ENCODE measurements at places on chromosomes 7 and 10. TPM values are rescaled to one million over a fixed set of nuclear protein-coding genes. Genes with fewer than 3 reads are reported as not detected.

The TAF5 gene
- total RNA-seq, result 16.3 TPM

DNA sequence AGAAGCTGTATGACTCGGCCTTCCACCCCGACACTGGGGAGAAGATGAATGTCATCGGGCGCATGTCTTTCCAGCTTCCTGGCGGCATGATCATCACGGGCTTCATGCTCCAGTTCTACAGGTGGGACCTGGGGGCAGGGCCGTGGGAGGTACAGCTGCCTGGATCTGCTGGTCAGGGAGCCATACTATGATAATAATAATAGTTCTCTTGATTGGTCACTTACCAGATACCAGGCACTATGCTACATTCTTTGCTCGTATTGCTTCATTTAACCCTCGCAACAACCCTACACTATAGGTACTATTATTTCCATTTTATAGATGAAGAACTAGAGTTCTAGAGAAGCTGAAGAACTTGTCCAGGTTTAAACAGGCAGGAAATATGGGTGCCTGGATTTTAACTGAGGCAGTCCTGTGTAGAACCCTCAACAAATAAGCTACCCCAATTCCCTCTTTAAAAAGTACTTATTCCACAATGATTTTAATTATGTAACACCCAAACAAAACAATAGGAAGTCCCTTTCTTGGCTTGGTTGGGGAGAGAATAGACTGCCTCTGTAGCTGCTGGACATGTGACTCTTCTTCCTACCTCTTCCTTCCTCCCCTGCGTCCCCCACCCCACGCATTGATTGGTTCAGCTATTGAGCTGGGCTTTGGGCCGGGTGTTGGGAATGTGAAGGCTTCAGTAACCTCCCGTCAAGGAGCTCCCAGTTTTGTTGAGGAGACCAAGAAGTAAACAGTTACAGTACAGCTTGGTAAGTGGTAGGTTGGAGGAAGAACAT, 12.8 kb downstream of the SFXN2 start:
- peaks cover 19% of the 10 kb centered on the region for H3K36me3 ChIP-seq
- no peaks in the 10 kb centered on the region for H3K4me1 ChIP-seq
- H3K27ac ChIP-seq, result no peak overlapping the region

The C7orf33 gene
- not detected for total RNA-seq

GRCh38 chr10:71765176-71765904, 8.0 kb downstream of the VSIR start:
- peaks cover 32% of the 10 kb centered on the region for H3K36me3 ChIP-seq
- no peak for DNase-seq
- H3K4me3 ChIP-seq, result no peak overlapping the region
- peak overlapping the region; percentile 98 for H3K27ac ChIP-seq
- H3K4me1 ChIP-seq, result peaks cover 92% of the 10 kb centered on the region

DNA sequence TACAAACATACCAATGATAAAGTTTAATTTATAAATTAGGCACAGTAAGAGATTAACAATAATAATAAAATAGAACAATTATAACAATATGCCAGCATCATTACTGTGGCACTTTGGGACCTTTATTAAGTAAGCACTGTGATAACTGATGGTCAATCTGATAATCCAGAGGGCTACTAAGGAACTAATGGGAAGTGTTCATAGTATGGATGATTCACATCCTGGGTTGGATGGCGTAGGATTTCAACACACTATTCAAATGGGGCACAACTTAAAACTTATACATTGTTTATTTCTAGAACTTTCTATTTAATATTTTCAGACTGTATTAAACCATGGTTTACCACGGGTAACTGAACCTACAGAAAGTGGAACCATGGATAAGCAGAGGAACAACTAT, 90.8 kb downstream of the KIF20B start:
- H3K27ac ChIP-seq, result no peak overlapping the region
- no peaks in the 10 kb centered on the region for H3K4me1 ChIP-seq
- H3K36me3 ChIP-seq, result no peaks in the 10 kb centered on the region
- peaks cover 8% of the 10 kb centered on the region for H3K27me3 ChIP-seq
- no peak for DNase-seq

- DNase-seq, result no peak
- no peak overlapping the region for H3K27ac ChIP-seq
- no peaks in the 10 kb centered on the region for H3K36me3 ChIP-seq
- no peaks in the 10 kb centered on the region for H3K27me3 ChIP-seq
- no peak overlapping the region for H3K4me3 ChIP-seq
These were observed 55.3 kb downstream of the PPP1R9A start for GRCh38 chr7:94962661-94963060.

The NOLC1 gene
- 182 TPM for total RNA-seq

The PFKFB3 gene
- 87.7 TPM for total RNA-seq

DNA sequence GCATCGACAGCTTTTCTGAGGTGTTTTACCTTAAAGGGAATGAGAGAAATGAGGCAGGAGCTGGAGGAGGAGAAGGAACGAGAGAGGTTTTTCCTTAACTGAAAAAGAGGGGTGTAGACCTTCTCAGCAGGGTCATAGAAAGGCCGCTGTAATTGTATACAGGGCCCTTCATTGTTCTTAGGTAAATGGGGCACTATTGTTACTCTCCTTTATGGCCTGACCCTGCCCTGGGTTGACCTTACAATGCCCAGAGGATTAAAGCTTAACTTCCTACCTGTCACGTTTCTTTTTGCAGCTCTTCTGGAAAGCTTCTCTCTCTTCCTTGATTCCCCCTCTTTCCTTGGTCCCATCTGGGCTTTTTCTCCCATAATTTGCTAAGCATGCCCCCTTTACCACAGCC, 13.7 kb upstream of the PDLIM1 start:
- H3K4me1 ChIP-seq, result no peaks in the 10 kb centered on the region
- no peaks in the 10 kb centered on the region for H3K36me3 ChIP-seq
- no peak overlapping the region for H3K27ac ChIP-seq
- no peak overlapping the region for H3K4me3 ChIP-seq

DNA sequence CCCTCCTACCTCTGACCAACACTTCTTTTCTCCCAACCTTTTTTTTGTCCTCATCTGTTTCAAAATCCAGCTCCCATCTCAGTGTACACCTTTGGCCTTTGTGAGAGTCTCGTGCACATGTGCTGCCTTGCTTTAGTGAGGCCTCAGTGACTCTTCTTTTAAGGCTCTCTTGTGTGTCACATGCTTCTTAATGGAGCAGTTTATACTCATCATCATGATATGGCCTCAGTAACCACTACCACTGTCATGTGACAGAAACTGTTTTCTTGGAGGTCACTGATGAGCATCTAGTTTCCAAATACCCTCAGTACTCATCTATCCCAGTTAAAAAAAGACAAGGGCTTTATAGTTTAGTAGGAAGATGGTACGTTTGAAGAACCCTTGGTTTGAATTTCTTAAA, 8.1 kb upstream of the ARHGAP22 start:
- H3K27ac ChIP-seq, result no peak overlapping the region
- H3K27me3 ChIP-seq, result peaks cover 34% of the 10 kb centered on the region
- H3K36me3 ChIP-seq, result no peaks in the 10 kb centered on the region
- no peaks in the 10 kb centered on the region for H3K4me1 ChIP-seq
- H3K4me3 ChIP-seq, result no peak overlapping the region
- DNase-seq, result no peak

DNA sequence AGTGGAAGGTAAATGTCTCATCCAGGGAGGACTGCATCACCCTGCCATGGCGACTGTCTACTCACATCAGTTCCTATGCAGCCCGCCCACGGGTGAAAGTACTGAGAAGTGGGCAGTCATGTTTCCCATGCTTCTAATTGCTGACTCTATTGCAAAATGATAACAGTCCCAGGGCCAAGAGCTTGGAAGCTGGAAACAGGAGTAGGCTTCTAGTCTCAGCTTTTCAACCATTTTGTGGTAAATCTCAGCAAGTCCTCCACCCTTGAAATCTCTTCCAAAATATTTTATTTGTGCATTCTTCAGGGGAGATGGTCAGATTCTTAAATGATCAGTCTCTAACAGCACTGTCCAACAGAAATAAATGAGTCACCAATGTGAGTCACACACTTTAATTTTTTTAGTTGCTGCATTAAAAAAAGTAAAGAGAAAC, 48.1 kb upstream of the TARP start:
- no peak overlapping the region for H3K4me3 ChIP-seq
- no peaks in the 10 kb centered on the region for H3K36me3 ChIP-seq
- H3K27ac ChIP-seq, result peak overlapping the region; percentile 41
- peak; percentile 35 for DNase-seq

GRCh38 chr10:11758527-11759236, 16.5 kb downstream of the ECHDC3 start:
- H3K4me1 ChIP-seq, result peaks cover 5% of the 10 kb centered on the region
- H3K27me3 ChIP-seq, result no peaks in the 10 kb centered on the region
- DNase-seq, result no peak
- no peaks in the 10 kb centered on the region for H3K36me3 ChIP-seq

The GHRHR gene
- total RNA-seq, result not detected

- no peak overlapping the region for H3K27ac ChIP-seq
- H3K4me3 ChIP-seq, result no peak overlapping the region
- no peaks in the 10 kb centered on the region for H3K36me3 ChIP-seq
- H3K4me1 ChIP-seq, result peaks cover 2% of the 10 kb centered on the region
- DNase-seq, result peak; percentile 29
These were observed 223.6 kb downstream of the GATA3 start for GRCh38 chr10:8278099-8278498.

- DNase-seq, result no peak
- peaks cover 13% of the 10 kb centered on the region for H3K36me3 ChIP-seq
- no peak overlapping the region for H3K27ac ChIP-seq
- H3K27me3 ChIP-seq, result no peaks in the 10 kb centered on the region
These were observed 214.2 kb upstream of the KAT6B start for GRCh38 chr10:74612195-74612594.

The SRGN gene
- total RNA-seq, result 198 TPM

The CREB3L2 gene
- total RNA-seq, result 14.1 TPM

Measured in activated naive CD4-positive, alpha-beta T cell treated with anti-CD3 and anti-CD28 coated beads for 36 hours (primary cell).